ENCODE measurements at places on chromosomes 6 and 20. TPM values are rescaled to one million over a fixed set of nuclear protein-coding genes. Genes with fewer than 3 reads are reported as not detected.

FAM184A gene
- 24.0 TPM for polyA plus RNA-seq

PHACTR1 gene
- polyA plus RNA-seq, result 5.1 TPM

PKIB gene
- polyA plus RNA-seq, result 5.0 TPM

FILIP1 gene
- 2.0 TPM for polyA plus RNA-seq

SLC35D3 gene
- polyA plus RNA-seq, result not detected

SEL1L2 gene
- polyA plus RNA-seq, result 9.5 TPM

MACROD2 gene
- 12.6 TPM for polyA plus RNA-seq

ULBP1 gene
- 2.3 TPM for polyA plus RNA-seq

MCCD1 gene
- polyA plus RNA-seq, result not detected

SIRPB1 gene
- polyA plus RNA-seq, result 0.84 TPM

RAET1L gene
- not detected for polyA plus RNA-seq

TREML1 gene
- not detected for polyA plus RNA-seq

ERVFRD-1 gene
- 0.16 TPM for polyA plus RNA-seq

SLC22A3 gene
- polyA plus RNA-seq, result 6.9 TPM

RNF144B gene
- polyA plus RNA-seq, result 6.3 TPM

ZNF391 gene
- polyA plus RNA-seq, result 13.1 TPM

BMP6 gene
- 6.2 TPM for polyA plus RNA-seq

TPBG gene
- 10.4 TPM for polyA plus RNA-seq

ANGPT4 gene
- 1.2 TPM for polyA plus RNA-seq

LY6G6F gene
- 0.41 TPM for polyA plus RNA-seq

GSTA2 gene
- polyA plus RNA-seq, result 65.4 TPM

RALGAPB gene
- polyA plus RNA-seq, result 52.6 TPM

NEDD9 gene
- polyA plus RNA-seq, result 21.0 TPM

IP6K3 gene
- polyA plus RNA-seq, result 0.15 TPM

CST5 gene
- not detected for polyA plus RNA-seq

RNF39 gene
- polyA plus RNA-seq, result 2.7 TPM

HLA-DRB5 gene
- polyA plus RNA-seq, result 43.3 TPM

All from testis (tissue), 5 donors.